Large intestine (tissue), 12 donors: ENCODE measurements at places on chromosomes 4 and X. TPM values are rescaled to one million over a fixed set of nuclear protein-coding genes. Genes with fewer than 3 reads are reported as not detected.

DNA sequence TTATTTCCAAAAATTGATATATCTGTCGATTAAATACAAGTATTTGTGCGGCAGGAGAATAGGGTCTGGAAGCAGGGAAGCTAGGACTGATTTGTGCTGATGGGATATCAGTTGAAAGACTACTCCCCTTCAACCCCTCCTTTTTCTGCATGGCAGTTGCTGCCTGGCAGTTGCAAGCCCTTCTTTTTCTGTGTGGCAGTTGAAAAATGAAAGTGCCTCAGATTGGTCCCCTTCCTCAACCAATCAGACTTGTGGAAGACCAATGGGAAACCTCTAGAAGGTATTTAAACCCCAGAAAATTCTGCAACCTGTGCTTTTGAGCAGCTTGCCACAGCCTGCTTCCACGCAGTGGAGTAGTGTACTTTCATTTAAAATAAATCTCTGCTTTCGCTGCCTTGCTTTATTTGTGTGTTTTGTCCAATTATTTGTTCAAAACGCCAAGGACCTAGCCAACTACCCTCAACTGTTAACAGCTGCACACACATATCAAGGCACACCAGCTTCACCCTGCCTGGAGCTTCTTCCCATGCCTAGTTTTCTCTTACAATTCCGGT is 1.5 kb upstream of the TMA16 start:
- no peak for DNase-seq
- no peaks in the 10 kb centered on the region for H3K36me3 ChIP-seq
- H3K4me3 ChIP-seq, result no peak overlapping the region

DNA sequence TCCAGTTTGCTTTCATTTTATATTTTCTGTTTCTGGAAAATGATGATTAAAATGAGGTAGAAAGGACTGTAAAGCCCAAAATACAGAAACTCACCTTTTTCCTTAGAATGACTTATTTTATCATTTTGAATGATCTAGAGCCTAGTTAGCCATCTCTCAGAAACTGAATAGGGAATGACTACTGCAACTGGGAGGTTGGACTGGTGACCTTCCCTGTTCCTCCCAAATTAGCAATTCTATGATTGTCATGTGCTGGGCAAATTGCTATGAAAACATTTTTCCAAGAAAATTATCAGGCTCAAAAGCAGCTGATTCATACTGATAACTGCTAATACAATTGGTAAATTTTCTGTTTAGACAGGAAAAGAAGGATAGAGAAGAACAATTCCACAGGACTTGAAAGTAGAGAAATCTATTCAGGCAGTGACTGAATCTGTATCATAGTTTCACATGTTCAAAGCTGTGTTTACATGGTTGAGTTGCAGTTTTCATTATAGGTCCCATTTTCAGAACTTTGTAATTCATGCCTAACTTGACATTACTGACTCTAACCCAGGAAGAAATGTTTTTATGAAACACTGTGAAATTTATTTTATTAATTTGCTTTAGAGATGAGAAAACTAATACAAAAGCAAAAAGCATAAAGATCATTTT is 43.4 kb upstream of the SEC24B start:
- no peaks in the 10 kb centered on the region for H3K36me3 ChIP-seq
- no peaks in the 10 kb centered on the region for H3K27me3 ChIP-seq
- DNase-seq, result no peak
- H3K4me1 ChIP-seq, result no peaks in the 10 kb centered on the region

DNA sequence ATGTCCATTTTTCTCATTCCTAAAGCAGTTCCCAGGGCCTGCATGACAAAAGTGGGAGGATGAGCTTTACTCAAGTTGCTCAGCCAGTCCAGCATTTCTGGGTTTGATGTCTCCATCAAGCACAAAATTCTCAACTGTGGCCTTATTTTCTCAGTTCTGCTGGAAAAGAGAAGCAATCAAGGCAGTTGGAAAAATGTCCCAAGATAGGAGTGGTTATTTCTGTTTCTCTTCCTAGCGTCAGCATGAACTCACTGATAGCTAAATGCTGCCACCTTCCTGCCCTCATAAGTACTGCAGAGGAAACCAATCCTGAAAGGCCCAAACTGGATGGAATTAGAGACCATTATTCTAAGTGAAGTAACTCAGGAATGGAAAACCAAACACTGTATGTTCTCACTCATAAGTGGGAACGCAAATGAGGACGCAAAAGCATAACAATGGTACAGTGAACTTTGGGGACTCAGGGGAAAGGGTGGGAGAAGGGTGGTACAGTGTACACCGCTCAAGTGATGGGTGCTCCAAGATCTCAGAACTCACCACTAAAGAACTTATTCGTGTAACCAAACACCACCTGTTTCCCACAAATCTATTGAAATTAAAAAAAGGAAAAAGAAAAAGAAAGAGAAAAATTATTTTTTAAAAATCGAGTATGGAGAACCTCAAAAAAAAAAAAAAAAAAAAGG is 29.6 kb downstream of the ADH7 start:
- H3K27ac ChIP-seq, result peak overlapping the region; percentile 78
- peak; percentile 70 for DNase-seq
- H3K36me3 ChIP-seq, result no peaks in the 10 kb centered on the region
- no peak overlapping the region for H3K4me3 ChIP-seq
- peaks cover 37% of the 10 kb centered on the region for H3K4me1 ChIP-seq

DNA sequence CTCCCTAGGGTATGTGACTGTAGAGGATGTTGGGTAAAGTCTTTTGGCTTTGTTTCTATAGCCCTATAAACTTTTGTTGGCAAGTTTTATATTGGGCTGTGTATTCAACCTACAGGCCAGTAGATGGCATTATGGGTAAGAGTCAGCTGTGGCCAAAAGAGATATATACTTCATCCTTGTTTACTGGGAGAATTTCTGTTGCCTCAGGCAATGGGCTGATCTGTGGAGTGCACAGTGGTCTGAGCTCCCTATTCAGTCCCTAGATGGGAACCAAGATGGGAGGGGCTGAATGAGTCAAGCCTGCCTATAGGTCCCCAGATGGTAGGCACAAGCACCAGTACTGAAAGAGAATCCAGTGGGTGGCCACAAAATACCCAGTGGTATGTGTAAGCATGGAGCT is 580.6 kb downstream of the EPHA5 start:
- no peaks in the 10 kb centered on the region for H3K36me3 ChIP-seq
- H3K4me3 ChIP-seq, result no peak overlapping the region
- H3K27me3 ChIP-seq, result no peaks in the 10 kb centered on the region
- no peak overlapping the region for H3K27ac ChIP-seq

DNA sequence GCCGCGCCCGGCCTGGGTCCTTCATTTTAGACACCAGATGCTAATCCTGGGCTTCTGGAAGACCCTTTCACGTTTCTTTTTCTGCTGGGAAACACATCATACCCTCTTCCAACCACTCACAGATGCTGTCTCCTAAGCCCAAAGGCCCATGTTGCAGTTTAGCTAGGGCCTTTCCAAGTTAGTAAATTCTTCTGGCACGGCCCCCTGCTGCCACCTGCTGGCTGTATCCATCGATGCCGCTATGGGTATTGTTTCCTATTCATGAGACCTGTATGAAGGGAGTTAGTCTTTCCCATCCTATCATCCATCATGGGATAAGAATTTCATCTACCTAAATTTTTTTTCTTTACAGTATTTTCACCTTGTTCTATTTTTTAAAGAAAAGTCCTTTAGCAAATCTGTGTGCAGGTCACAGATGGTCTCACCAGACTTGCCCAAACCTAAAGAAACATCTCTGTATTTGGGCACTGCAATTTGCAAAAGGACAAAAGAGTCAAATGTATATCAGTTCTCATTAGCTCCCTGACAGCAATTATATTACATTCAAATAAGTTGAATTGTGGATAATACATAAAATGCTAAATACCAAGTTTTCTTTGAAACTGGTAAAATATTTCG is 37.8 kb upstream of the SLC9A7 start:
- no peak overlapping the region for H3K4me3 ChIP-seq
- peak; percentile 47 for DNase-seq
- H3K4me1 ChIP-seq, result peaks cover 12% of the 10 kb centered on the region
- no peak overlapping the region for H3K27ac ChIP-seq

- peaks cover 70% of the 10 kb centered on the region for H3K36me3 ChIP-seq
- no peaks in the 10 kb centered on the region for H3K27me3 ChIP-seq
- H3K4me1 ChIP-seq, result no peaks in the 10 kb centered on the region
- H3K4me3 ChIP-seq, result no peak overlapping the region
- H3K27ac ChIP-seq, result no peak overlapping the region
Measured at GRCh38 chr4:109691411-109691920, 11.8 kb downstream of the CASP6 start.

DNA sequence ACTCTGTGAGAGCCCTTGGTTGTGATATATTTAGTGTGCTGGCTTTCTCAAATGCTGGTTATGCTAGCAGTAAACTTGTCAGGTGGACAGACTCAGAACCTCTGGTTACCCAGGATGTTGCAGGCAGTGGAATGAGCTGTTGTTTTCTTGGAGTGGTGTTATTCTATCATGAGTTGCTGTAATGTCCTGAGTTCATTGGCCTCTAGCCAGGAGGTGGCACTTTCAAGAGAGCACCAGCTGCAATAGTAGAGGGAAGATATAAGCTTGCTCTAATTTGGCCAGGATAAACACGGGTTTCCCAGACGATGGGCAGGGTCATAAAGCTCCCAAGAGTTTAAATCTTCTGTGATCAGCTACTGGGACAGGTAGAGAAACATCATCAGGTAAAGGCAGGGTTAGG is 95.0 kb upstream of the UBQLN2 start:
- no peaks in the 10 kb centered on the region for H3K36me3 ChIP-seq
- H3K27ac ChIP-seq, result no peak overlapping the region
- no peaks in the 10 kb centered on the region for H3K4me1 ChIP-seq
- DNase-seq, result no peak

DNA sequence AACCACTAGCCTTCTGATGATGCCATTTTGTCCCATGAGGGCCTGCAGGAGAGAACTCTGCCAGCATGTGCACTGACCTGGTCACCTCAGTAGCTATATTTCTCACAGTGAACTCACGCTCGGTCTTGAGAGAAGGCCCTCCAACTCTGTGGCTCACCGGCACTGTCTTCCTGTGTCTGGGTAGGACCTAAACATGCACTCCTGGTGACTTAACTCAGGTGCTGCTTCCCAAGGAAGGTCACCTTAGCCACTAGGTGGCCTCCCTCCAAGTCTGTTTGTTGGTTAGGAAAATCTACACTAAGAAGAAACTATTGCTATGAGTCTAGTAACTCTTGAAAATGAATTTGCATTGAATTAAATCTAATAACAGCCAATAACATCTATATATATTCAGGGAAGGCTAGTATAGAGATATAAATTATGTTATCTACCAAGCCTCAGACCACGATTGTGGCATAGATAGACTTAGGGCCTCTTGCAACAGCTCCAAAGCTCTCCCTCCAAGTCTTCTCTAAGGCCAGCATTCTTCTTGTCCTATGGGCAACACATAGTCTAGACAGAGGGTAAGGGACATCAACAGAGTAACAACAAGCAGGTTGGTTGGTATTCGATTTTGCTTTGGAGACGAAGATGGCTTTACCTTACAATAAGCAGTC is 24.7 kb downstream of the TLR10 start:
- no peaks in the 10 kb centered on the region for H3K36me3 ChIP-seq
- H3K4me1 ChIP-seq, result no peaks in the 10 kb centered on the region
- H3K27me3 ChIP-seq, result no peaks in the 10 kb centered on the region
- H3K4me3 ChIP-seq, result no peak overlapping the region
- no peak overlapping the region for H3K27ac ChIP-seq

DNA sequence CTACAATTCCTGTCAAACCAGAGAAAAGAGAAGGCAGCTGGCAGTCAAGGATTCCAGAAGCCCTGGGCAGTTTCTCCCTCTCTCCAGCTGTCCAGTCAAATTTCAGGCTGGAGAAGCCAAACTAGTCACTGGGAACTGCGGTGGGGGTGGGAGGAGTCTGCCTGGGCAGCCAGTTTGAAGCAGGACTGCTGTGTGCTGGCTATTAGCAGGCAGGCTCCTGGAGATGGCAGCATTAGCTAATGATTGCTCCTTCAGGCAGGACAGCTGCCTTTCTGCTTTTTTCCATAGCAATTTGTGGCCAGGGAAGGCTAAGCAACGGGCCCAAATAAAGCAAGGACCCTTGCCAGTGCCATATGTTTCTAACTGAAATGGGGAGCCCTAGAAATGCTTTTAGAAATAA is 44.7 kb upstream of the FGF13 start:
- no peaks in the 10 kb centered on the region for H3K4me1 ChIP-seq
- H3K4me3 ChIP-seq, result no peak overlapping the region
- peak; percentile 6 for DNase-seq
- H3K36me3 ChIP-seq, result no peaks in the 10 kb centered on the region
- no peaks in the 10 kb centered on the region for H3K27me3 ChIP-seq

GRCh38 chr4:61041527-61041926 is 158.6 kb upstream of the ADGRL3 start:
- H3K36me3 ChIP-seq, result no peaks in the 10 kb centered on the region
- no peaks in the 10 kb centered on the region for H3K4me1 ChIP-seq
- H3K4me3 ChIP-seq, result no peak overlapping the region
- DNase-seq, result no peak

DNA sequence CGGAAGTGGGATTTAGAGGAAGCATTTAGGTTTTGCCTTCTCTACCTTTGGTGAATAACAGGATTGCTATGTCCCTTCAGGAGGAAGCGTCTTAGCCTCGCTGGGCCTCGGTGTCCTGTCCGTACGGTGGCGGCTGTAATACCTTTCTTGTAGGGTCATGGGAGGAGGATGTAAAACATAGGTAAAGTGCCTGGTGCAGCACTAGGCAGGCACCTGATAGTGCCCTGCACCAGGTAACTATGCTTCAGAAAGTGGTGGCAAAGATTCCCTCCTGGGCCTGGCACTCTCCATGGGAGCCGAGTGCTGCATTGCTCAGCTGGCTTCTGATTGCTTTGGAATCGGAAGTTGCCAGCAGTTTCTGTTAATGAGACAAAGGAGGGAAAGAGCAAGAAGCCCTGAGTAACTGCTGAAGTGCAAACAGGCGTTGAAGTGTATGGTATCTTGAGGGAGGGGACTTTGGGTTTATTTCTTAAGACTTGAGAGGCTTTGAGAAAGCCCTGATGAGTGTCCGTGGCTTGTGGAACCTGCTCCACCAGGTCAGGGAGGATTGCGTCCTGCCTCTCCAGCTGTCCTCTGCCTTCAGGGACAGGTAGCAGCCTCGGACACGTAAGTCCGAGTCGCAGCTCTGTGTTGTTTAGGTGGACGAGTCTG is 45.8 kb downstream of the TBC1D14 start:
- no peaks in the 10 kb centered on the region for H3K27me3 ChIP-seq

DNA sequence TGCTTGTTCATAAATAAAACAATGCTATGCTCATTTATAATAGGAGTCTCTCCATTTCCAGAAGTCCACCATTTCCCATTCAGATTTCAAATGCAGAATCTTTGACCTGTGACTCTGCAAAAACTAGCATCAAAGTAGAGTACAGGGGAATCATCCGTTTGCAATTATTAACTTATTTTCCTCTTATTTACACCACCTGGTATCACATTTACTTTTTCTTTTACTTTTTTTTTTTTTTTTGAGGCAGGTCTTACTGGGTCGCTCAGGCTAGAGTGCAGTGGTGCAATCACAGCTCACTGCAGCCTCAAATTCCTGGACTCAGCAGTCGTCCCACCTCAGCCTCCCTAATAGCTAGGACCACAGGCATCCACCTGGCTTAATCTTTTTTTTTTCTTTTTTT is 37.6 kb downstream of the RBM47 start:
- H3K27me3 ChIP-seq, result no peaks in the 10 kb centered on the region
- peaks cover 11% of the 10 kb centered on the region for H3K4me1 ChIP-seq
- peaks cover 2% of the 10 kb centered on the region for H3K36me3 ChIP-seq
- no peak overlapping the region for H3K4me3 ChIP-seq
- DNase-seq, result no peak

CLNK gene
- 0.52 TPM for polyA plus RNA-seq

FAM47A gene
- polyA plus RNA-seq, result not detected

RHOXF2 gene
- not detected for polyA plus RNA-seq

UGT2B15 gene
- 29.6 TPM for polyA plus RNA-seq

SLC10A4 gene
- 2.0 TPM for polyA plus RNA-seq

ANOS1 gene
- 5.9 TPM for polyA plus RNA-seq
